ENCODE measurements at places on chromosomes 4 and X. TPM values are rescaled to one million over a fixed set of nuclear protein-coding genes. Genes with fewer than 3 reads are reported as not detected.
A peak's percentile ranks its signal among the peaks of the same experiment; 100 is the strongest.

SMIM31 gene
- not detected for total RNA-seq

GRCh38 chr4:26992657-26993361 lies 132.2 kb downstream of the STIM2 start:
- no peak for DNase-seq

KLB gene
- 0.05 TPM for total RNA-seq

AKAP14 gene
- not detected for total RNA-seq

DNA sequence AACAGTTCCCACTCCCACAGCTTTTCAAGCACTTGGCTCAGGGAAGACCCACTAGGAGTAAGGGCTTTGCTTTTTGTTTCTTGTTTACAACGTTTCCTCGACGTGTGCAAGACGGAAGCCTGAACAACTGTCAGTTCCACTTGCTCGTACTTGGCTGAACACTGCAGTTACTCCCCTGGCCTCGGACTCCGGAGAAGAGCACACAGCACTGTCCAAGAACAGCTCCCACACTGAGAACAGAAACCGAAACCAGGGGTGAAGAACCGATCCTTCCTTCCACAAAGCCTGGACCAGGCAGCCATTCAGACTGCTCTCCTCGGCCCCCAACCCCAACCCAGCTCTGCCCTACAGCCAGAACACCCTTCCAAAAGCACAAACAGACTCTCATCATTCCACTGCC lies 25.5 kb downstream of the IRF2 start:
- peak; percentile 80 for DNase-seq

LNX1 gene
- total RNA-seq, result 1.8 TPM
